COR-L47 (cell line): ENCODE measurements at places on chromosomes 11 and 22.

DNA sequence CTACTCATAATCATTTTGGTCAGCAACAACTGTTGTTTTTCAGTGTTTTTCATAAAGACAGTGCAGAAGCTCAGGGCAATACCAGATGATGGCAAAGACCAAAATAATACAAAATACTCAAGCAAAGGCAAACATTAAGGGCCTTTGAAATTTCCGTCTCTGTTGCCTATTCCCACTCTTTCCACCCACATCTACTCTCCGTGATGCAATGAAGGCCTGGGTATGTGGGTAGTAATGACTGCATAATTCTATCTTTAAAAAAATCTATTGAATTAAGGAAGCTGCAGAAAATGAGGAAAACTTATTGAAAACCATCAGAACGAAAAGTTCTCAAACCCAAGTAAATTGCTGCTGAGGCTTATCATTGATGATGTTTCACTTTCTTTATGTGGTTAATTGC, 203.3 kb downstream of the MAML2 start:
- no peak for DNase-seq

GRCh38 chr11:20041499-20041898, 118.8 kb downstream of the DBX1 start:
- no peak for DNase-seq

- DNase-seq: peak; percentile 12
Observed at GRCh38 chr11:85769771-85770170, 41.2 kb downstream of the SYTL2 start.

- no peak for DNase-seq
Observed at GRCh38 chr22:42836026-42836425, 21.0 kb downstream of the ARFGAP3 start.

- no peak for DNase-seq
Observed at GRCh38 chr11:123822032-123822431, 15.9 kb upstream of the OR6M1 start.

GRCh38 chr11:3367221-3367620, 11.7 kb downstream of the ZNF195 start:
- no peak for DNase-seq

GRCh38 chr11:92596596-92597317, 372.1 kb downstream of the FAT3 start:
- no peak for DNase-seq

DNA sequence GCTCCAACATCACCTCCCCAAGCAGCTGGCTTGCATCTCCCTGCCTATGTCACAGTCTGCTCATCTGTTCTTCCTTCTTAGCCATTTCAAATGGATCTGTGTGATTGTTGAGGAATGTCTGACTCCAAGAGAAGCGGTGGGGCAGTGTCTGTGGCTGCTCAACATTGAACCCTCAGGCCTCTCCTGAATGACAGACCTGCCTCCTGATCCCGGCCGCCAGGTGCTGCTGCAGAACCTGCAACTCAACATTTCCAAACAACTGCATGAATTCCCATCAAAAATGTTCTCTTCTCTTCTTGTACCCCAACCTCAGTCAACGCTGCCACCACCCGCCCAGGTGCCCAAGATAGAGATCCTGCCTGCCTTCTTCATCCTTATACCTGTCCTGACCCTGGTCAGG, 132.5 kb downstream of the FBXO7 start:
- no peak for DNase-seq

GRCh38 chr11:113505541-113506375, 30.6 kb upstream of the DRD2 start:
- DNase-seq: no peak

GRCh38 chr11:77113382-77114088, 10.9 kb downstream of the OMP start:
- peak; percentile 66 for DNase-seq

DNA sequence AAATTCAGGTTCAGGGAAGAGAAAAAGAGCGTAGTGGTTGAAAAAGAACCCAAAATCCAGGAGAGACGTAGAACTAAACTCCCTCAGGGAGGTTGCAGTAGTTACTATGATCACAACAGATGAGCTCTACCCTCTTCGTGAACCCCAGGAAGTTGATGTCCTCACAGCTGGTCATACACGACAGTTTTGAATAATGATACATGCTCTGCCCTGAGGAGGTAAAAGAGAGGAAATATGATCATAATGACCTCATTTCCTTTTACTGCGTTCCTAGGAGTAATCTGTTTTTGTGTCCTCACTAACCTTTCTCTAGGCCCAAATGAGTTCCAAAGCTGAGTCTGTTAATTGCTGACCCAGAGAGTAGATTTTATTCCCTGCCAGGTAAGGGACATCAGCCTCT, 1.3 kb downstream of the PATE2 start:
- no peak for DNase-seq

DNA sequence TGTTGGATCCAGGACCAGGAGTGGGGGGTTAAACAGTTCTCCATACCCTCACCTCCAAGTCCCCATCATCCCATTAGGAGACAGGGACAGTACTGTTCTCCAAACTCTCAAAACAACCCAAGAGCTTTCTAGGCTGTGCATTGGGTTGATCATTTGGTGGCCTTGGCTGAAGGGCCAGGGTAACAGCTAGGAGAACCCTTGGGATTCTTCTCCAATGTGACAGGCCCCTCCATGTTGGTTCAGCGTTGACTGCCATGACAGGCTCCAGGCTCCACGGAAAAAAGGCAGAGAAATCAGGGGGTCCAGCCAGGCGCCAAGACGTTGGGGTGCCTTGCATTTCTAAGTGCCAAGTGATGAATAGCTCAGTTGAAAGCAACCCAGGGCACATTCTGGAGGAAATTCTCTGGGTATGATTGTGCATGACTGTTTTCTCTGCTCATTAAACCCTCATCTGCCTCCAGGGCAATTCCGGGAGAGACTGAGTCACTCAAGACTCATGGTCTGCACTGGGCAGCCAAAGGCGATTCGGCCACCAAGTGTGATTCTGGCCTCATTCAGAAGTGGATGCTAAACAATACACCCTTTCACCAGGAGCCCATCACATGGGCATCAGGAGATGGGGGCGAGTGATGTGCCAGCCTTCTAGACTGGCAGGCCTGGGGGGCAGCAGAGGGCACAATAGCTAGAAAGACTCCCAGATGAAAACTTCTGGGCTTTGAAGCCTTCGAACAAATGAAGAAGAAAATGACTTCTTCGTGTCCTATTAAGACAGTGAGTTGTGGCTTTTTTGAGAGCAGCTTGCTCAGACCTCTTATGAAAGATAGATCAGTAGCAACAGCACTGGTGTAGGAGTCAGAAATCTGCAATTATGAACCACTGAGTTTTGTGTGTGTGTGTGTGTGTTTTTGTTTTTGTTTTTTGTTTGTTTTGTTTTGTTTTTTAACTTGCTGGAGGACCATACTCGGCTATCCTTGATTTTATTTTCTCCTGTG, 27.7 kb downstream of the CD44 start:
- no peak for DNase-seq

GRCh38 chr22:16834971-16835370, 9.8 kb upstream of the XKR3 start:
- no peak for DNase-seq

- DNase-seq: no peak
Observed at GRCh38 chr22:20491346-20491745, 4.2 kb downstream of the KLHL22 start.

DNA sequence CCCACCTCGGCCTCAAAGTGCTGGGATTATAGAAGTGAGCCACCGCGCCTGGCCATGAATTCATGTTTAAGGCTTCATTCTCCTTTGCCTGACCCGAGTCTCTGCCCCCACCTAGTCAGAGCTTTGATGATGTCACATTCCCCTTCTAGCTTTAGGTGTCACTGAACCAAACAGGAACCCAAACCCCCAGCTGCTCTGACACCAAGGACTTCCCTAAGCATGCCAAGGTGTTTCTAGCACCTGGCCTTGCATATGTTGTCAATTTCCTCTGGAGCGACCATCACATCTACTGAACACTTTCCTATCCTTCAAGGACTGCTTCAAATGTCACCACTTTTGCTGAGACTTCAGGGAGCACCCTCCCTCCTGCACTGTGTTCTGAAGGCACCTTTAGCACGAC, 2.3 kb downstream of the F2 start:
- DNase-seq: no peak

DNA sequence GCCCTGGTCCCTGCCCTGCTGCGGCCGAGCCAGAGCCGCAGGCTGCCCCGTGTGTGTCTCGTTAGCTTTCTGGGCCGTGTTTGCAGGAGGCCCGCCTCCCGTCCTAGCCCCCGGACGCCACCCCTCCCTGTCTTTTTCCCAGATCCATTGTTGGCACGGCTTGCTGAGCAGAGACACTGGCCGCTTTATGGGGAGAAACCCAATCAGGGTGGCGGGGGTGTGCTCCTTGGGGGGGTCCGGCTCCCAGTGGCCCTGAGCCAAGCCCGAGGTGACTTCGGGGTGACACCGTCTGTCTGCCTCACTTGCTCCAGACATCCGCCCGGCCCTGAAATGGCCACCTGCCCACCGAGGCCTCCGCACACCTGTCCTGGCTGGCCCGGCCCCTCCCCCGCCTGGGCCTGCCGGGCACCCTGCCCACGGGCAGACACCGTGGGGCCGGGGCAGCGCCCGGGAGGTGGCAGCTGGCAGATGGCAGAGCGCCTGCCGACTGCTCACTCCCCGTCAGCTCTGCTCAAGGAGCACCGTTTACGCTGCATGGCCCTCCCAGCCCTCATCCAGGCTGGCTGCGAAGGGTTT, 43.1 kb upstream of the PPARA start:
- peak; percentile 89 for DNase-seq

DNA sequence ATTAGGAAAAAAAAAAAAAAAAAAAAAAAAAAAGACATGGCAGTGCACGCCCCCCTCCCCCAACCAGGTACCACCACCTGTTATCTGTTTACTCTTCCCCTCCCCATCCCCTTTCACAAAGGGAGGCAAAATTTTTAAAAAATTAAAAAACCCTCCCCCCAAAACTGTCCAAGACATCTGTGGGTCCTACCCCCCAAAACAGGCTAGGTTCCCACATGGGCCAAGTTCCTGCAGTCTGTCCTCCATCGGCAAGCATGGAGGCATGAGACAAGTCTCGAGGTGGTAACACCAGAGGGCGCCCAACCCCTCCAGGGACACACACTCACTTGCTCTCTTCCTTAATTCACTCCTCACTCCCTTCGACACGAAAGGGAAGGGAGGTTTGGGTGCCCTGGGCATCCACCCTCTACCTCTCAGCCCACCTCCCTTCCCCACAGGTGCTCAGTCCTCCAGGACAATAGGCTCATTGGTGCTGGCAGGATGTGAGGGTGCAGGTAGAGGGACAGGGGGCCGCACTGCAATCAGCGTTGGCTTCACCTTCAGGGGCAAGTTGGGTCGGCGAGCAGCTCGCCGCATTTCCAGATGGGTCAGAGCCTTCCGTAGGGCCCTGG, 2.2 kb upstream of the TUT1 start:
- DNase-seq: peak; percentile 63
